ENCODE measurements at places on chromosomes 1 and 21. TPM values are rescaled to one million over a fixed set of nuclear protein-coding genes. Genes with fewer than 3 reads are reported as not detected.

Gene TSSK3
- 1.0 TPM for polyA plus RNA-seq

Gene RAB13
- 171 TPM for polyA plus RNA-seq

Gene TENT5C
- polyA plus RNA-seq = 5.0 TPM

Gene CD5L
- 0.33 TPM for polyA plus RNA-seq

Gene CHODL
- 0.18 TPM for polyA plus RNA-seq

Gene LRRN2
- 1.2 TPM for polyA plus RNA-seq
